ENCODE measurements at places on chromosomes 1 and 21.

GRCh38 chr1:85220756-85221201 lies 20.0 kb upstream of the SYDE2 start:
- DNase-seq: no peak

GRCh38 chr1:230702934-230703678 lies 10.8 kb downstream of the AGT start:
- DNase-seq: no peak

DNA sequence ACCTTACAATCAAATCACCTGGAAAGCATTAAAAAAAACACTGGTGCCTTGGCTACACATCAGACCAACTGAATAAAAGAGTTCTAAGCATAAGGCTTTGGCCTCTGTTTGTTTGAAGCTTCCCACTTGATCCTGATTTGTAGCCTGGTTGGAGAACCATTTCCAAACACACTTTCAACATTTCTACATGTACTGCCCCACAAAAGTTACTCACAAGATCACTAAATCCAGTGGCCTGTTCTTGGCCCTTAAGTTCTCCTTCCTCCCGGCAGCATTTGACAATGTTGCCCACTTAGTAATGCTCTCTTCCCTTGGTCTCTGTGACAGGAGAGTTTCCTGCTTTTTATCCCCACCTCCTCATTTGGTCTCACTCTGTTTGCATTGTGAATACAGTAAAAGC lies 11.8 kb downstream of the GAS5 start:
- no peak for DNase-seq

GRCh38 chr1:92310185-92310597 lies 11.3 kb downstream of the RPAP2 start:
- no peak for DNase-seq

- DNase-seq: no peak
These were observed 15.7 kb upstream of the RCAN1 start for GRCh38 chr21:34630536-34631143.

- no peak for DNase-seq
These were observed 140.2 kb upstream of the KCNK1 start for GRCh38 chr1:233473549-233474204.

- no peak for DNase-seq
These were observed 4.5 kb downstream of the POLR3C start for GRCh38 chr1:145828367-145829026.

- no peak for DNase-seq
These were observed 10.9 kb upstream of the EDN2 start for GRCh38 chr1:41495210-41495948.

- DNase-seq: no peak
These were observed 116.2 kb downstream of the HMCN1 start for GRCh38 chr1:185850366-185850765.

DNA sequence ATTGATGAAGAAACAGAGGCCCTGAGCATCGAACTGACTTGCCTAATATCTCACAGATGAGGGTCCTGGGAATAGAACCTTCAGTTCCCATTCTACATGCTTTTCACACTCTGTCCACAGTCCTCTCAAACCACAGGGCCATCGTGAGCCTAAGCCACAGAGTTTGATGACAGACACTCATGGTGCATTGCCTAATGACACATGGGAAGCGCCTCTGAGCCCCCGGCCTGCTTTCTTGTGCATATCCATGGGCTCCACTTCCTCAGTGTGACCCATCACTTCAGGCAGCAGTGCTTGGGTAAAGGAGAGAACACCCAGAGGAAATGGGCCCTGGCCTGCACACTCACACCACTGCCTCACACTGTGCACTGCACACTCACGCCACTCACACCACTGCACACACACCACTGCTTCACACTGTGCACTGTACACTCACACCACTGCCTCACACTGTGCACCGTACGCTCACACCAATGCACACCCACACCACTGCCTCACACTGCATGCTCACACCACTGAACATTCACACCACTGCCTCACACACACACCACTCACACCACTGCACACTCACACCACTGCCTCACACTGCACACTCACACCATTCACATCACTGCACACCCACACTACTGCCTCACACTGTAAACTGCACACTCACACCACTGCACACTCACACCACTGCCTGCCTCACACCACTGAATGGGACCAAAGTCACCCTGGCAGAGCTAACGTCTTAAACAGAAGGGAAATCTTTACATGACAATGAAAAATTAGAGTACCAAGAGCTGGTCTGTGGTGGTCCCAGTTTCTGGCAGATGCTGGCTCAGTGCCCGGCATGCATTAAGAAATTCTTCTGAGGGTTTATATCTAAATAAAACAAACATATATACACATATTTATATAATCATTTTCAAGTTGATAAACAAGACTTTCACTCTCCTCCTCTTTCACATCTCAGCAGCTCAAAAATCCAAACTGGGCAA lies 53.0 kb downstream of the KANK4 start:
- DNase-seq: no peak

DNA sequence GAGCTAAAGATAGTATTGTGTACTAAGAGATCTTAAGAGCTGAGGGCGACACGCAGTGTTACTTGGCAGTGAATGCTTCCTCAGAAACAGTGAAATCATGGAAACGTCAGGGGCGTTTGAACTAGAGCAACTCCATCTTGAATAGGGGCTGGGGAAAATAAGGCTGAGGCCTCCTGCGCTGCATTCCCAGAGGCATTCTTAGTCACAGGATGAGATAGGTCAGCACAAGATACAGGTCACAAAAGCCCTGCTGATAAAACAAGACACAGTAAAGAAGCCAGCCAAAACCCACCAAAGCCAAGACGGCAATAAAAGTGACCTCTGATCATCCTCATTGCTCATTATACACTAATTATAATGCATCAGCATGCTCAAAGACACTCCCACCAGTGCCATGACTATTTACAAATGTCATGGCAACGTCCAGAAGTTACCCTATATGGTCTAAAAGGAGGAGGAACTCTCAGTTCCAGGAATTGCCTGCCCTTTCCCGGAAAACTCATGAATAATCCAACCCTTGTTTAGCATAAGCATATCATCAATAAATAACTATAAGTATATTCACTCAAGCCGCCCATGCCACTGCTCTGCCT lies 37.5 kb upstream of the FMN2 start:
- no peak for DNase-seq

DNA sequence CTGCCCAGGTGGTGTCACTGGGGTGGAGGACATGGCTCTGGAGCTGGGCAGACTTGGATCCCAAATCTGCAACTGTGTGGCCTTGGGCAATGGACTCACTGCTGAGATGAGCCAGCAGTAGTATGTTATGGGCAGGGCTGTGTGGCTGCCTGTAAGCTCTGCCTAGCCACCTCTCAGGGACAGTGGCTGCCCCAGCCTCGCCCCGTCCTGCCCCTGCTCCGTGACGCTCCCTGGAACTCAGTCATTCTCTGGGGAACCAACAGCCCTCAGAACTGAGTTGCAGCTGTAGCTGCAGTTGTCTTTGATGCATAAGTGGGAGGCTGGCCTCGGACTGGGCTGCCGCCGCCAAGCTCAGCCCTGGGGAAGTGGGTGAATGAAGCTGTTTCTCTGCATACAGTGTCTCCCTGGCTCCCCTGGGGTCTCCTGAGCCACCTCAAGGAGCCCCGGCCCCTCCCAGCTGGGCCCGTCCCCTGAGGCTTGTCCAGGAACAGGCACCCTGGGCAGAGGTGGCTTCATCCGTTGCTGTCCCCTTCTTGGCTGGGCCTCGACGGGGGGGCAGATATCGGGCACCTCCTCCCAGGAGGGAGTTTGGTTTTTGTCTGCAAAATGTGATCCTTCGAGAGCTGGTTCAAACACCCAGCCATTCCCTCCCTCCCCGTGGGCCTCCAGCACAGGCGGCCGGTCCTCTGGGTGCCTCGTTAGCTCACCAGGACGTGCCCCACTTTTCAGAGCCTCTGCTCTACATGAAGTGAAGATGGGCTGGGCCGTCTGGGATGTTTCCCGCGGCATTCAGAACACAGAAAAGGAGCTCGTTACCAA lies 26.2 kb upstream of the PLCH2 start:
- no peak for DNase-seq

DNA sequence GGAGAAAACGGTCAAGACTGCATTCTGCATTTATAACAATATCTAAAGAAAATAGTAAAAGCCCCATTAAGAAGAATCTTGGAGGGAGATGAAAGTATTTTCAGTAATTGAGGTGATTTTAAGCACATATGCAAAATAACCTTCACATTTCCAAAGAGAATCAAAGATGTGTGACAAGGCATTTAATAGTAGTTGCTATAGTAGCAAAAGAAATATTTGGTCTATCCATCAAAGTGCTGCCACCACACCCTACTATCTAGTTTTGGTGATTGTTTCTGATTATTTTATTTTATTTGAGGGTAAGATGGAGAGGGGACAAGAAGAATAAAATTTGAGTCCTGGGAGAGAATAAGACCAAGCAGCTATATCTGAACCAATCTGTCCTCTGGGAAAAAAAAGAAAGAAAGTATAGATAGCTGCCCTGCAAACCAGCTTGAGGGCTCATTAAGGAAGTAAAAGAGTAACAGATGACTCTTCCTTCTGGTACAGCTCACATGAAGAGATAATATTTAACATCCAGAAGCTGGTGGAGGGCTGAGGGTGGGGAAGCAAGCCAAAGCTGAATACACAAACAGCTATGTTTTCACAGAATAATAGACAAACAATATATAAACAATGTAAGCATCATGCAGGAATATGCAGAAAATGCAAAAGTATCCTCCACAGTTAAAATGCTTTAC lies 47.2 kb upstream of the RASAL2 start:
- DNase-seq: no peak

- DNase-seq: no peak
These were observed 119.5 kb downstream of the CASZ1 start for GRCh38 chr1:10676963-10677362.

DNA sequence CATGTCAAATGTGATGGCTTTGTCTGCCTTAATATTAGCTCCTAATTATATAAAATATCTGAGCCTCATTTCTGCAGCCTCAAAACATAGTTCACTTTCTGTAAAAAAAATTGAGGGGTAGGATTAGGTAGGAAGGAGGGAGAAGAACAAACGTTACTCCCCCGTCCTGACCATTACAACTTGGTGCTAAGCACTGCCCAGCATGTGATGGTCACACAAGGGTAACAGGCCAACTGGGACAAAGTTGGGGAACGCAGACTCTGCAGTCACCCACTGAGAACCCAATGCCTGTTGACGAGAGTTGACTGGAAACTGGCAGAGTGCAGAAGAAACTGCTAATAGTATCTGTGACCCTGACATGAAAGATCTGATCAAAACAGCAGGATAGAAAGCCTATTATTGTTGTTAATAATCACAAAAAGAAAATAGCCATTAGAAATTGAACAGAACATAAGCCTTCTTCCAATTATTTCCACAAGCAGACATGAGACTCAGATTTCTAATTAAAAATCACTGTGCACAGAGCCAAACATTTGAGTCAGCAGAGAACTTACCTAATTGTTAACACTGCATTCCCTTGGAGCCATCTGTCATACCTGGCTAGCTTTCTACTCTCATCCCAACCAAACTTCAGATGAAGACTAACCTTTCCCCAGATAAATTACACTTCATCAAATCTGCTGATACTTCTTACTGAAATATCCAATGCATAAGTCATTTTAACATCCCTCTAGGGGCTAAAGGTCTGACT lies 5.5 kb downstream of the SORT1 start:
- DNase-seq: no peak

- DNase-seq: no peak
These were observed 37.3 kb upstream of the PIGV start for GRCh38 chr1:26750428-26750827.
